ENCODE measurements at places on chromosomes 6 and 20.

DNA sequence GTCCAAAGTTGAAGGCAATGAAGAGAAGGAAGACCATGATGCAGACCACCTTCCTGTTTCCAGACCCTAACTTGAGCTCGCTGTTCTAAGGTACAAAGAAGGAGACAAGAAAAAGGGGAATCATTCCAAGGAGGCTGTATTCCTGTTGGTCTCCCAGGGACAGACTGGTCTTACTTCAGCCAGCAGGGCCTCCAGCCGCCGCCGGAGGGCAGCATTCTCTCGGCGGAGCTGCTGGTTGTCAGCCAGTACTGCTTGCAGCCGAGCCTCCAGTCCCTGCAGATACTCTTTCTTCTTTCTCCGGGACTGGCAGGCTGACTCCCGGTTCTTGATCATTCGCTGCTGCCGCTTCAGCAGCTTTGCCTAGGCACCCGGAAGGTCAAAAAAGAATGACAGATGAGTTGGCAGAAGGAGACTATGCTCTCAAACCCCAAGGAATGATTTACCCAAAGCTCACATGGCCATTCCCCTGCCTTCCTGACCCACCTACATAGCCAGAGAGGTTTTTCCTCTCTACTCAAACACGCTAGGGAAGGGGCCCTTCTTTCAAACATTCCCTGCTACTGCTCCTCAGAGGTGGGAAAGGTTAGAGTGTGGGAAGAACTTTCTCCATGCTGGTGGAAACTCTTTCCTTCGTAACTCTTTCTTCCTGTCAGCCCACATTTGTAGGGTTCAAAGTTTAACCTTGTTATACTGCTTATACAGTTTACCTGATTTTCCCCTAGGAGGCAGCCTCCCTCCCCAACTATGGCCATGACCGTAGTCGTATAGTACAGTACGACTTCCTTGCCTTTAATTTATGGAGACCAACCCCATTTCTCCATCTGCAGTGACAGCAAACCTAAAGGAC lies 9.0 kb downstream of the ATF6B start:
- peak; percentile 65 for DNase-seq

GRCh38 chr6:39314273-39314795 lies at the start of gene KCNK17:
KCNK17 (minus strand) TSS chr6:39314419; CDS start chr6:39314320, 99 bp downstream.
- no peak for DNase-seq

GRCh38 chr6:16041327-16041726 lies 87.6 kb upstream of the MYLIP start:
- DNase-seq = no peak

GRCh38 chr20:33054791-33055190 lies 1.1 kb downstream of the BPIFB3 start:
- DNase-seq = no peak

DNA sequence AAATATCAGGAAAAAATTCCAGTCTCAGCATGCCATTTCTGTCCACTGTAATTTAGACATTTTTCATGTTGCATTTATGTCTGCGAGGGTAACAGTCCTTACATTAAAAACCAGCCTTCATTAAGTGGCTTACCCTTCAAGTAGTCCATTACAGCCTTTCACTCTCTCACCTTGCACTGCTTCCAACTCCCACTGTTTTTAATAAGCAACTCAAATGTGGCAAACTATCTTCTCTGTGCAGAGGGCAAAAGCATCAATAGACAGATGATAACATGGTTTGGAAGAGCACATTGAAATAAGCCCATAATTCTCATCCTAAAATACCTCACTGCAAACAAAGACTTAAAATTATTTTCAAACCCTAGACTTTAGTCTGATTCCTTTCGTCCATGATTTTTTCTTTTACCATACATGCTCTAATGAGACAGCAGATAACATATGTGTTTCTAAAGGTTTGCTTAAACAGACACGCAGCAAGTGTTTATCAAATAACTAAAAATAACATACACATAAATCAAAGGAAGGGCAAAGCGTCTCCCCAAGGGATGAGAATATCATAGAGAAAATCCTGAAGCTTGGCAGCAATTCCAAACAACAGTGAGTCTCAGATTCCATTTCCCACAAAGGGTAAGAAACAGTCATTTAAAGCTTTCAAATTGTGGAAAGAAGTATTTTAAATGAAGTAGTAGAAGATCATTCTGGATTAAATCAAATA lies 130.4 kb downstream of the PTPRK start:
- DNase-seq = no peak

GRCh38 chr6:43942616-43943015 lies 172.6 kb downstream of the VEGFA start:
- no peak for DNase-seq

- DNase-seq = no peak
Observed at GRCh38 chr6:16688436-16688835, 72.8 kb downstream of the ATXN1 start.

- no peak for DNase-seq
Observed at GRCh38 chr6:31978831-31979230, 3.0 kb upstream of the C4A start.

- DNase-seq = no peak
Observed at GRCh38 chr20:16352751-16353416, 220.4 kb downstream of the KIF16B start.

- no peak for DNase-seq
Observed at GRCh38 chr6:43780941-43781928, 11.2 kb downstream of the VEGFA start.

DNA sequence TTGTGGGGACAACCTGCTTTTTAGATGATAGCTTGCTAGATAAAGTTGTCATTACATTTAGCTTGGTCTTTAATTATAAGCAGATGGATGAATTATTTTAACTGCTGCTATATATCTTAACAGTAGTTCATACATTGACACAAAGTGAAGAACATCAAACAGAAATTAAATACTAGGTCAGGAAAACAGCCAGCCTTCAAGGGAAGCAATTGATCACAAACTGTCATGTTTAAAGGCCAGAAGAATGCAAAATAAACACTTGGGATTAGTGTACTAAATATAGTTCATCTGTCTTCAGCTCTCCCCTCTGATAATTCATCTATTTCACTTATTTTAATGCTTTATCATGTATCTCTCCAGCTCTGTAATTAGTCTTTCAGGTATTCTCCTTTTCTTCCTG lies 225.1 kb upstream of the FERMT1 start:
- DNase-seq = no peak

- no peak for DNase-seq
Observed at GRCh38 chr20:53149890-53150205, 177.7 kb downstream of the TSHZ2 start.

All from activated CD4-positive, alpha-beta T cell treated with anti-CD3 and anti-CD28 coated beads for 24 hours (primary cell).